ENCODE measurements at places on chromosomes 6 and 20.

GRCh38 chr6:89566008-89566800 lies 72.3 kb downstream of the LYRM2 start:
- no peak for DNase-seq

DNA sequence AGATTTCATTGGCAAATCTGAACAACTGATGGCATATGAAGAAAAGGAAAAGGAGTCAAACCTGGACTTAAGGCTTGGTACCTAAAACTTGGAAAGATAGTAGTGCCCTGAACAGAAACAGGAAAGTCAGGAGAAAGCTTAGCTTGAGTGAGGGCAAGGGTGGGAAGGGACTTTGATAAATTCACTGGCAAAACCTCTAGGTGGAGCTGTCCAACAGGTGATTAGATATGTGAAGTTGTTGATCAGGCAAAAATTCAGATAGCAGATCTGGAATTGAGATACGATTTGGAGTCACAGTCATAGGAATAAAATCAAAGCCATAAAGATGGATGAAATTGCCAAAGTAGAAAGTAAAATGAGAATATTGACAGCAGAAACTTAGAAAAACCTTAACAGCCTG lies 16.1 kb upstream of the ZNF292 start:
- no peak for DNase-seq

DNA sequence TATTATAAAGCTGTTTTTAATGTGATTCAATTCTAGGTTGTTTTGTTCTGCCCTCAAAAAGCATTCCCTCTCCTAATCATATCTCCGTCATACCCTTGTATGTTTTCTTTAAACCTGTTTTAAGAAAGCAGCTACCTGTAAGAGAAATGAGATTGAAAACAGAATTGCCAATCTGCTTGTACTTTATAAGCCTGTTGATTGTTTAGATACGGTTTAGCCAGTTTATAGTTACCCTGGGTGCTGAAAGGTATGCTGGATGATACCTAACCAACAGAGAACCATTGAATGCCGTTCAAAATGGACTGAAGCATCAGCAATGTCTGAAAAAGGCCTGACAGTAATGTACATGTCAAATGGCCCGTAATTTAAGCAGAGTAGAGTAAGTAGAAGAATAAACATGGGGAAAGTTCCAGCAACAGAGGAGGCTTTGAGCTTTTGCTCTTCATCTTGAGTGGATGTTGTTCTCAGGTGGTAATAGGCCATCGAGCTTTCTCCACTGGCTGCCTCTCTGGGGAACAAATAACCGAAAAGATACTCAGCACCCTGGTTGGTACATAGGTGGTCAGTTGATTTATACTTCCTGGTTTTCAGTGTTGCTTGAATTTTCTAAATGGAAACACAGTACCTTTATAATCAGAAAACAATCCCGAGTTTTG lies 27.5 kb downstream of the PTPN1 start:
- no peak for DNase-seq

- DNase-seq: no peak
Observed at GRCh38 chr6:135266675-135267074, 85.6 kb downstream of the MYB start.

- DNase-seq: no peak
Observed at GRCh38 chr6:168583126-168583525, 142.1 kb downstream of the SMOC2 start.

DNA sequence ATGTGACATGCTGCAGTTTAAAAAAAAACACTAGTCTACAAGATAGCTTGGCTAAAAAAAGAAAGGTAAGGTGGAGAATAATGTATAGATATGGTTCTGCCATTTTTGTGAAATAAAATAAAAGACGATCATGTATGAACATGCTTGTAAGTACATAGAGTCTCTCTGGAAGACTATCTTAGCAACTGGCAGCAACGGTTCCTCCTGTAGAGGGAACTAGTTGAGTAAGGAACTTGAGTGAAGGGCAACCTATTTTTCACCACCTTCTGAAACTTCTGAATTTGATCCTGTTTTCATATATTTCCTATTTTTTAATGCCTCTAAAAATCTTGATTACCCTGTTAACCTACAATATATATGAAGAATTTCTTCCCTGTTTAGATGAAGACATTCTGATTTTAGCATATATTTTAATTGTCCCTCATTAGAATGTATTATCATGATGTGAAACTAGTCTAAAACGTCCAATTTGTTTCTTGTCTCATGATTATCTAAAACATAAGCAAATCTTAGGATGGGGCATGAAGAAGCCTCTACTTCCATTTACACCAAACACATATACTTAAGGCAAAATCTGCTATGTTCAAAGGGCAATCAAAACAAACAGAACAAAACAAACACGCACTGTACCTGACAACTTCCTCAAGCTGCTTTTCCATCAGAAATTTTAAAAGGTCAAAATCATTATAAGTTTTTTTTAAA lies 202.5 kb downstream of the ISM1 start:
- no peak for DNase-seq

- no peak for DNase-seq
Observed at GRCh38 chr6:77633471-77633870, 19.4 kb upstream of the MEI4 start.

GRCh38 chr6:144417681-144418080 lies 132.5 kb downstream of the UTRN start:
- no peak for DNase-seq

DNA sequence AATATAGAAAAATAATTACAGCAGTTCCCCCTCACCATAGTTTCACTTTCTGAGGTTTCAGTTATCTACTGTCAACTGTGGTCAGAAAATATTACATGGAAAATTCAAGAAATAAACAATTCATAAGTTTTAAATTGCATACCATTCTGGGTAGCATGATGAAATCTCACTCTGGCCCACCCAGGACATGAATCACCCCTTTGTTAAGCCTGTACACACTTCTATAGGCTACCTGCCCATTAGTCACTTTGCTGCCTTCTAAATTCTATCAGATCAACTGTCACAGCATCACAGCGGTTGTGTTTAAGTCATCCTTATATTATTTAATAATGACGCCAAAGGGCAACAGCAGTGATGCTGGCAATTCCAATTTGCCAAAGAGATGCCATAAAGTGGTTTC lies 140.3 kb upstream of the RUNX2 start:
- no peak for DNase-seq

DNA sequence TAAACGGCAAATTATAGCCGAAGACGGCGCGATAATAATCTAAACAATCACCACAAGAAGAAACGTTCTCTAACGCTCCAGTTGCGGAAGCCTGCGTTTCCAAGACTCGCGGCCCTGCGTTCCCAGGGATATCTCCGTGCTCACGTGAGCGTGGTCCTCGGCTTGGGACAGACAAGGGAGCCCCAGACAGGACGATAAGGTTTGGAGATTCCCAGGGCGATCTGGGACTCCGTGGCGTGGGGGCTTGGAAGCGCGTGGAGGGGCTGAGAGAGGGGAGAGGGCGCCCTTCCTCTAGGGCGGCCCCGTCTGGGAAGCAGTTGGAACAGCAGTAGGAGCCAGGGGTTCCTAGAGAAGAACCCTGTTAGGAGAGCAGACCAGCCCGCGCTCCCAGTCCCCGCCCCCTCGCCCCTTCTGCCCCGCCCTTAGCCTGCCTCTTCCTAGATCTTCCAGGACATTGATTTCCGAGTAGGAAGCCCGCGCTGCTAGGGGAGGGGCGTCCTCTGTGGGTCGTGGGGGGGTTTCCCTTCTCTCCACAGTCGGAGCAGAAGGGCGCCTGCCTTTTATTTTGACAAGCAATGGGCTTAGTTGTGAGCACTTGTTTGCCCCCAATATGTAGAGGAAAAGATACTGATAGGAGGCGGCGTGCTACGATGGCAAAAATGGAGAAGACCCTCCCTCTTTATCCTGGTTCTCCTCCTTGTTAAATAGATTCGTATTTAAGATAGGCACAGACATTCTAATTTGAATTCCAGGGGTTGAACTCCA lies 10.6 kb downstream of the NRN1 start:
- no peak for DNase-seq

- DNase-seq: no peak
Observed at GRCh38 chr6:133991096-133991593, 38.1 kb downstream of the TBPL1 start.

DNA sequence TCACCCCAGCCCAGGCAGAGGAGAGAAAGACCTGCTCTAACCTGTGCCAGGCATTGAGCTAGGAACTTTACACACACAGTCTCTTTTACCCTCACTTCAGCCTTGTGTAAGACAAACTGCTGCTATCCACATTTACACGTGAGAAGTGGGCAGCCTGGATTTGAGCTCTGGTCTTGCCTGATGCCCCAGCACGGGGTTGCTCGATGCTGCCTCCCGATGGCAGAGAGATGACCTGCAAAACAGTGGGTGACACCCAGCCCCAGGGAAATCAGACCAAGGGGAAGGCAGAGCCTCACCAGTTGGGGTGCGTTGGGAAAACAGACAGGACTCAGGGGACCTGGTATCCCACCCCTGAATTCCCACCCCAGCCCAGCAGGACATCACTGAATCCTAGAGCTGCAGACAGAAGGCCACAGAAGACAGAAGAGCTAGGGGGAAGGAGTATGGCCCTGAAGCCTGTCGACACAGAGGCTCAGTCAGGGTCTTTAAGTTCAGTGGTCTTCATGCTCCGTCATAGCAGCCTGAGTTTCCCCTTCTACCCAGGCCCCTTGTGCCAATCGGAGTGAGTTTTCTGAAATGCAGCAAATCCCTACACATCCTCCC lies 990 bp downstream of the BPI start:
- no peak for DNase-seq

DNA sequence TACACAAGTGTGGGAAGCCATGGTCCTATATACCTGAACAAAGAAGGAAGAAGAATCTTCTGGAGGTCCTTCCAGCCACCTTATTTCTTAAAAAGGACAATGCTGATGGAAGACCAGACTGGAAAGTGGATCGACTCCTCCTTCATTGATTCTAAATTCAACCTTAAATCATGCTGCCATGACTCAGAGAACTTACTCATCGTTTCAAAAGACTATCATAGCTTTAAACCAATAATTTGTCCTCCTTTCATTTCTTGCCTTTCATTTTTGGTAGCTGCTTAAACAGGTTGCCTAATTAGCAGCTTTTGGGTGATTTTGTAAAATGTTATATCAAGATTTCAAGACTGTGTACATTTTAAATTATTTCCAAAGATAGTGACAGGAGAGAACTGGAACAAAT lies 60.8 kb downstream of the RTN4IP1 start:
- DNase-seq: no peak

DNA sequence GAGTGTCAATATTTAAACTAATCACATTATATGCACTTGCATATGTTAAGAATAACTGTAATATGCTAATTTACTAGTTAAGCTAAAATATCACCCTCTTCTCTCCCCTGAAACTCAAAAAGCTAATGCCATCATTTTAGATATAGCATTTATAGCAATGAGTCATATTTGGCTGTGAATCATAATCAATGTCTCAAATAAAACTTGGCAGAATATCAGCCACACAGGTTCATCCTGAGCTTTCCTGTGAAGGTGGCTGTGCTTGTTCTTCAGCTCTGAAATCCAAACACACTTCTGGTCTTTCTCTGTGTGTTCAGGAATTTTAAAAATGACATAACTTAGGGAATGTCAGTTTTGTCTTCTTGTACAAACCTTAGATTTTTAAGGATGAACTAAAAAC lies 12.8 kb upstream of the PNRC1 start:
- DNase-seq: no peak

- DNase-seq: no peak
Observed at GRCh38 chr6:6752129-6752528, 163.6 kb downstream of the LY86 start.

DNA sequence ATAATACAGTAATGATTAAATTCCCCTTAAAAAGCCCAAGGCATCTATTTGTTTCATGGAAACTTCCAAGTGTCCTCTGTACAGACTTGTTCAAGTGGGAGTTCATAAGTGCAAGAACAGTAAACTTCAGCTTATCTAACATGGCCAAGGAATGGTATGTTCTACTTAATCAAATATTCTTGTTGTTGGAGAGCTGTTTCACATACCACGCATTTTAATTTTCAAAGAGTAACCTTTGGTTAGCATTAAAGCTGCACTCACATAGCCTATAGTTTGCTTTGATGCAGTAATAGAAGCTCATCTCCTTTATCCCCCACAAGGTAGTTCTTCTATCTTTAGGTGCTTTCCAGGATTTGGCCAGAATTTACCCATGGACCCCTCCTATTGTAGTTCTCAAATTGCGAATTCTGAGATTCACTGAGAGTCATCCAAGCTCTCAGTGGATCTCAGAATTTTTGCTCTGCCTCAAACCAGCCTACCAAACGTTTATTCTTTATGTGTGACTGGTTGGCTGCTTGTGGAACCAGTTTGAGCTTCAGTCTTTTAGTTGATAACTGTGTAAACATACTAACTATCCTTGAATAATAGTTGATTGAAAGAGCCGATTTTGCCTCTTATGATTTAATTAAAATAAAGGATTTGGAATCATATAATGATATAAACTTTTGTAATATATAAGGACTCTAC lies 668.0 kb upstream of the FLRT3 start:
- DNase-seq: no peak

GRCh38 chr20:12321736-12322135 lies 404.0 kb downstream of the BTBD3 start:
- no peak for DNase-seq

GRCh38 chr6:67112120-67112519 lies 1405.1 kb upstream of the EYS start:
- DNase-seq: no peak

DNA sequence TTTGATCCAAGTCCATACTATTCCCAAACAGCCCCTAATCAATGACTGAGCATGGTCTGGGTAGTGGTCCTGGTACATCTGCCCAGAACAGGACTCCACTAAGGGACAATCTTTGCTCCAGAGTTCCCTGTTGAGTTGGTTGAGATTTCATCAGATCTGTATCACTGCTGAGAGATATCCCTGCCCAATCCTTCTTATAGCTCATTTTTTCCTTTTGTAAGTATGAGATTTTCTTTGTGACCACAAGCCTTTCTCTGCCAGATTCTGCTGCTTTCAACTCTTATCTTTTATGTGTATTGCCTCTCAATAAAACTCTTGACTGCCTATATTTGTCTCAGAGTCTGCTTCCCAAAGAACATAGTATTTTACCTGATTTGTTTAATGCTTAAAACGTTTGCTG lies 46.2 kb upstream of the LAMA2 start:
- DNase-seq: no peak

Data from activated T-cell treated with anti-CD3 and anti-CD28 coated beads for 1 hour (primary cell).